ENCODE measurements at places on chromosomes 1 and 21.
A peak's percentile ranks its signal among the peaks of the same experiment; 100 is the strongest.

GRCh38 chr1:202959276-202959620, 1.1 kb upstream of the ADIPOR1 start:
- no peak for DNase-seq

DNA sequence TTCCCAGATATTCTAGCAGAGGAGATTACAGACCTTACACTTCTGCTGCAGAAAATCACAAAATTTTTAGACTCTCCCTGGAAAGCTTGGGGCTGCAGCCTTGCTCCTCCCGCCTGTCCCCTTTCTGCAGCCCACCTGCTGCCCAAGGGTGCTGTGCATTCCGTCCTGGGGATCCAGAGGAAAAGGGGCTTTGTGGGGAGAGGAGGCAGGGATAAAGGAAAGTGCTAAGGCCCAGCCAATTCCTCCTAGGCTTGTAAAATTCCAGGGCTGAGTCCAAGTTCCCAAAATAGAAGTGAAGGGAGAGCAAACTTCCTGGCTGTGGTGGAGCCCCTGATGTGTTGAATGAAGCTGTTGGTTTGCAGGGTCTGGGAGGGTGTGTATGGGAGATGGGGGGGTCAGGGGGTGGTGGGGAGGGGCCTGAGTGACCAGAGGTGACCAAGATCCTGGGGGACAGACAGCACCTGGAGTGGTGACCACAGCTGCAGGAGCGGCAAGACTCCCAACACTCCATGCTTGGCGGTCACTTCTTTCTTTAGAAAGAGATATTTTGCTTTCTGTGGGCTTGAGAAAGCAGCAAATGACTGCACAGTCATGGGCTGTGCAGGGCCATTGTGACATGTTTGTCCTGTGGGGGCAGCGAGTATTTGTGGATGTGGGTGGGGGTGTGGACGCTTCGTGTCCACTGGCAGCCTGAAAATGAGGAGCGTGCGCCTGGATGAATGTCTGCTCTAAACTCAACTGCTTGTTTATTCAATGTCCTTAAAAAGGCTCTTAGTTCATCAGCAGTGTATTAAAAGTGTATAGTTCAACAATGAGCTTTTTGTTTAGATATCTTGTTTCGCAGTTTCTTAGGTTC, 68.4 kb downstream of the TLR5 start:
- no peak for DNase-seq

DNA sequence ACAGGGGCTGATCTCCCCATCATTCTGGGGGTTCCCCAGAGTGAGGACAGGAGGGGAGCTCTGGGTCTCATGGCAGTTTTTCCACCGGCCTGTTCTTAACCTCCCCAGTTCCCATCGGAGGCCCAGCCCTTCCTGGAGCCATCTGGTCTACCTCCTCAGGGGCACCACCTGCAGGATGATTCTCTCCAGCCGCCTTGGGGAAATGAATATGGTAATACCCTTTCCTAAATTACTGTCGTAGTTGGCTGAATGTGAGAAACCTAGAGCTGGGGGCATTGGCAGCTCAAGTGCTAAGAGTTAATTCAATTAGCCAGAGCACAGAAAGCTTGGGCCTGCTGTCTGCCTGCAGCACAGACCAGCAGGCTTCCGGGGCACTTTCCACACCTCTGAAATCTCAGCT, 64.9 kb downstream of the TAS1R2 start:
- DNase-seq: no peak

GRCh38 chr21:35438643-35439404, 389.7 kb upstream of the RUNX1 start:
- no peak for DNase-seq

- DNase-seq: no peak
These were observed 91.5 kb upstream of the F3 start for GRCh38 chr1:94633051-94633450.

- DNase-seq: no peak
These were observed 70.1 kb upstream of the NTPCR start for GRCh38 chr1:232880354-232880753.

GRCh38 chr1:16187748-16188401, 24.6 kb downstream of the ARHGEF19 start:
- peak; percentile 84 for DNase-seq

DNA sequence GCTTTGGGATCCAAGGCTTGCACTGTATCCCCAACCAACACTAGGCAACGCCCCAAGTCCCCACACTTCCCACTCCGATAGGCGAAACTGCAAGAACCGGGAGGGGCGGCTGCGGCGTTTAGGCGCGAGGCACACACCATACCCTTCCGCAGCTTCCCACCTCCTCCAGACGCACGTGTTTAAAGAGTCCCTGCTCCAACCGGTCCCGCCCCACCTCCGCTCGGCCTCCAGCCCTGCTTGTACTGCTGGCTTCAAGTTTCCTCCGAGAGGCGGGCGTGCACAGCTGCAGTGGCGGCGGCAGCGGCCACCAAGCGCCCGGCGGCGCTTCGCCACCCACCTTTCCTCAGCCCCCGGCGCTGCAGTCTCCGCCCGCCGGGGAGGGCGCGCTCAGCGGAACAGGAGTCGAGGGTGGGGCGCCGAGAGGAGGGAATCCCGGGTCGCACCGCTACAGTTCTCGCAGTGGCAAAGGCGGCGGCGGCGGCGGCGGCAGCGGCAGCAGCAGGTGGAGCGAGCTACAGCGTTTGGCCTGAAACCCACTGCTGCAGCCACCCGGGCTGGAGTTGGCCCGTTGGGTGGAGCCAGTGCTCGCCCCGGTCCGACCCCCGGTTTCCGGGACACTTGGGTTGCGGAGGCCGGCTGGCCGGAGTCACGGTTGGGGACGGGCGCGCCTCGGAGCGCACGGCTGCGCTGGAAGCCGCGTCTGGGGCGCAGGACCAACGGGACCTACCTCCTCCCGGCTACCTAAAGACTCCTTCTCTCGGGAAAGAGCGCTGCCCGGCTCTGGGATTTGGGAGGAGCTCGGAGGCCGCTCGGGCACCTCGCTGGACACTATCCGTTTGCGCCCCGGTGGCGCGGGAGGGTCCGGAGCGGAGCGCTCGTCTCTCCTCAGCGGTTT, at the start of gene CNIH3:
CNIH3 (plus strand) TSS at position 457 of the 895 bp plus-strand sequence. CDS start 858 bp downstream, outside the sequence.
- DNase-seq: peak; percentile 40

DNA sequence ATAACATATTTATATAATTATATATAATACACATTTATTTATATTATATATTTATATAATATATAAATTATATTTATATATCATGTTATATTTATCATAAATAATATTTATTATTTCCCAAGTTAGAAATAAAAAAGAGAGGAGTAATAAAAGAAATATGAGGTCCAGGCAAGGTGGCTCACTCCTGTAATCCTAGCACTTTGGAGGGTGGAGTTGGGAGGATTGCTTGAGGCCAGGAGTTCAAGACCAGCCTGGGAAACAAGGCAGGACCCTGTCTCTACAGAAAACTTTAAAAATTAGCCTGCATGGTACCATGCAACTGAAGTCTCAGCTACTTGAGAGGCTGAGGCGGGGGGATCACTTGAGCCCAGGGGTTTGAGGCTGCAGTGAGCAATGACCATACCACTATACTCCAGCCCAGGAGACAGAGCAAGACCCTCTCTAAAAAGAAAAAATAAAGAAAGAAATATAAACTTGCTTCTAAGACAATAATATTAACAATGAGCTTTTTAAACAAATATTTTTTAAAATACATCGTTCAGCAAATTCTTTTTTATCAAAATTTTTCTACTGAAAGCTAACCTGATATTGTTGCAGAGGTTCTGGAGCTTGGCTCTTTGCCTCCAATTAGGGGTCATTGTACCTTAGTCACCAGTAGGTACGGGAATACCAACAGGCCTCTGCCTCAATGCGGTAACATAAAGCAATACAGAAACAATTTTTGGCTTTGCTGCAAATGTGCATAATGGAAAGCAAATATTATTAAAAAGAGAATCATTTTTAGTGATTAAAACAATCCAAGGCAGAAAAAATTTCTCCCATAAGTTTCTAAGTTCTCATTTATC, 290.0 kb downstream of the SETD4 start:
- no peak for DNase-seq

DNA sequence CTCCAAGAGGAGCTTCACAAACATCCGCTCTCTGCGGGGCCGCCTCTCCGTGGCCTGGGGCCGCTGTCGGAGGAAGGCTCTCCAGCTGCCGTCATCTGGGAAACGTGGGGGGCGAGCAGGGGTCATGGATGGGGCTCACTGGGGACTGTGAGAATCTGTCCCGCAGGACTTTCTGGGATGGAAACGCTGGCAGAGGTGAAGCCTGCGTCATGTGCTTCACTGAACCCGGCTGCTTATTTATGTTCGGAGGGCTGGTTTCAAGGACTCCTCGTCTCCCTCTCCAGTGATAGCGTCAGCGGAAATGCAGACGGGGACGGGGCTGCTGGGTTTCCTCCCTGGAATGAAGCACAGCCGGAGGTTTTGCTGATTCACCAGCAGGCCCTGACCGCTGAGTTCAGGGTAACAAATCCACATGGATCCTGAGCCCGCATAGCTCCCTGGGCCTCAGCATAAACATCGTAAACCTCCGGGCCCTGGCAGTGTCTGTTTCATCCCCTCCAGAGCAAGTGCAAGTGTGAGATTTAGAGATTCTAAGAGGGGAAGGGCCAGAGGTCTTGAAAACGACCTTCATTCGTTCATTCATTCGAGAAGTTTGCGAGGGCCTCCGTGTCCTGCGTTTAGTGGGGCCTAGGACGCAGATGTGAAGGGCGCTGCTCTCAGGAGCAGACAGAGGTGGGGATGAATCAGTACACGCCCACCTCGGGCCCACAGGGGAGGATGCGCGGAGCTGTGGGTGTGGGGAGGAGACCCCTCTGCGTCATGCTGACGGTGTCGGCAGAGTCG, 7.0 kb upstream of the POFUT2 start:
- no peak for DNase-seq

DNA sequence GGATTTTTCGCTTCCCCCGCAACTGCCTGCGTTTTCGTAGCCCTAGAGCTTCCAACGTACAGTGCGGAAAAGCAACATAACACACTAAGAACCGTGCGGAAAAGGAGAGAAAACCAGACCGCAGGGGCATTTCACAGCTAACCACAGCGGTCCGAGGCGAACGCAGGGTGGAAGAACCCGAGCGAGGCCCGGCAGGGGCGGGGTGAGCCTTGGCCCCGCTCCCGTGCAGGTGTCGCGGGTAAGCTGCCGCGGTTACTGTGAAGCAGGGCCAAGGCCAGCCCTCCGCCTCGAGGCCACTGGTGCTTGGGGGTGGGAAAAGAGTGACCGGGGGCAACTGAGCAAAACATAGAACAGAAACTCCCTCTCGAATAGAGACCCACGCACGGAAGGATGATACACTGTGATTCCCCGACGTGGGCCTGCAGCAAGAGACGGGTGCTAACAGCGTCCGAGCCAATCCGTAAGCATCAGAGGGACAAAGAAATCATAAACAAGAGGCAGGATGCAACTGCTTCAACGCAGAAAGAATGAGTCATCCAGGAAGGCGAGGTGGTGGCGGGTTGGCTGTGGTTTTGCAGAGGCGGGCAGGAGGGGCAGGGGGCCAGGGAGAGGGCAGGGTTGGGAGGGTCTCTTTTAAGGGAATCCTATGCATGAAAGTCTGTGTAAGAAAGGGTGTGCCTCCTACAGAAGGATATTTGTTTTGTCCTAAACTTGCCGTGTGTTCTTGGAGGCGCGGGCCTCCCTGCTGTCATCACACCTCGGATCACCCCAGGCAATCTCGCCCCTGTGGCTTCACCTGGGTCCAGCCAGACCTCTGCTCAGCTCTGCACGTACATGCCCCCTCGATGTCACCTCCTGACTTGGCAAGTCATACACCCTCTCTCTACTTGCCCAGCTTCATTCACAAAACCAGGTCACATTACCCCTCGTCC, 7.3 kb downstream of the GNG4 start:
- peak; percentile 53 for DNase-seq

DNA sequence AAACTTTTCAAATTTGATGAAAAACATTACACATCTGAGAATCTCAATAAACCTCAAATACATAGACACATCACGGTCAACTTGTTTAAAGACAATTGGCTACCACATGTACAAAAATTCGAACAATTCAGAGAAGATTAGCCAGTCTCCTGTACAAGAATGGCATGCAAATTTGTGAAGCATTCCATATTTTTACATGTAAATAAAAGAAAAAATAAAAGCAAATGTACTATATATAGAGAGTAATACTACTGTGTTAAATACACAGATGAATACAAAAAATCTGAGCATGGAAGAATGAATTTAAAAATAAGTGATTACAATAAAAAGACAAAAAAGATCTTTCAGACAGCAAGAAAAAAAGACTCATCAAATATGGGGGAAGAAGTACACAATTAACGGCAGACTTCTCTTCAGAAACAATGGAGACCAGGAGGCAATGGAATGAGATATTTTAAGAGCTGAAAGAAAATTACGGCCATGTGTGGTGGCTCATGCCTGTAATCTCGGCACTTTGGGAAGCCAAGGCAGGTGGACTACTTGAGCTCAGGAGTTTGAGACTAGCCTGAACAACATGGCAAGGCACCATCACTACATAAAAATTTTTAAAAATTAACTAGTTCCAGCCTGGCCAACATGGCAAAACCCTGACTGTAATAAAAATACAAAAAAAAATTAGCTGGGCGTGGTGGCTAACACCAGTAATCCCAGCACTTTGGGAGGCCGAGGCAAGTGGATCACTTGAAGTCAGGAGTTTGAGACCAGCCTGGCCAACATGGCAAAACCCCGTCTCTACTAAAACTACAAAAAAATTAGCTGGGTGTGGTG, 23.2 kb downstream of the HAX1 start:
- no peak for DNase-seq

- DNase-seq: no peak
These were observed 28.7 kb downstream of the PHC2 start for GRCh38 chr1:33402206-33402605.

- no peak for DNase-seq
These were observed 17.7 kb downstream of the PTPRC start for GRCh38 chr1:198656500-198656932.

GRCh38 chr1:177770096-177770495, 199.8 kb downstream of the SEC16B start:
- no peak for DNase-seq

DNA sequence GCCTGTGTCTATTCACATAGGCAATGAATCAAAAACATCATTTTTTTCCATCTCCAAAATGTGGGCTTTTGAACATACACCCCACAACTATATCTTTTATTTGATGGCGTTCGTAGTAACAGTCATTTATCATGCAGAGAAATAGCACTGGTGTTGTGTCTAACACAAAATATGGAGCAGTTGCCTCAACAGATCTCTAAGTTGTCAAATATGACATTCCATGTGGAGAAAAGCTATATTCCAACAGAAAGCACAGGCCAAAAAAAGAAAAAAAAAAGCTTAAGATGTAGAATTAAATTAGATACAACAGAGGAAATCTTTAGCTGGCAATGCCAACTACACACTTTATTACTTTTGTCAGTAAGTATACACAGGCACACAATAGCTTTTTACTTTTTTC, 411.7 kb downstream of the BRINP3 start:
- DNase-seq: no peak

GRCh38 chr1:21338573-21339355, 48.5 kb upstream of the ECE1 start:
- DNase-seq: no peak
